Kidney (tissue), 22 donors: ENCODE measurements at places on chromosomes 5 and 9. TPM values are rescaled to one million over a fixed set of nuclear protein-coding genes. Genes with fewer than 3 reads are reported as not detected.

DNA sequence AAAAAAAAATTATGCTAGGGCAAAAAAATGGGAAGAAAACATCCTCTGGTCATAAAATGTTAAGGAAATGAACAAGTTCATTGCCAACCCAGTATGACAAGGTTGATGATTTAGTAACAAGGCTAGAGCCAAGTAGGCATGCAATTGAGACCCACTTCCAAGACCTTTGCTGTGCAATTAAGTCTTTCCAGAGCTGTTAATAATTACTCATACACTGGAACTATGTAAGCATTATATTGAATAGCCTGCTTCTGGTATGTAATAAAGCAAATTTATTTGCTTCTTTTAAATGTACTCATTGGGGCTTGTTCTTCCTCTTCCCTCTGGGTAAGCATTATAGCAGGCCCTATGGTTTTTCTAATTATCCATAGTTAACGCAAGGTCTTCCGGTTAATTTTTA, 32.5 kb upstream of the SNAPC3 start:
- DNase-seq: no peak

GRCh38 chr5:31364881-31365636, 166.8 kb downstream of the DROSHA start:
- no peak for DNase-seq

DNA sequence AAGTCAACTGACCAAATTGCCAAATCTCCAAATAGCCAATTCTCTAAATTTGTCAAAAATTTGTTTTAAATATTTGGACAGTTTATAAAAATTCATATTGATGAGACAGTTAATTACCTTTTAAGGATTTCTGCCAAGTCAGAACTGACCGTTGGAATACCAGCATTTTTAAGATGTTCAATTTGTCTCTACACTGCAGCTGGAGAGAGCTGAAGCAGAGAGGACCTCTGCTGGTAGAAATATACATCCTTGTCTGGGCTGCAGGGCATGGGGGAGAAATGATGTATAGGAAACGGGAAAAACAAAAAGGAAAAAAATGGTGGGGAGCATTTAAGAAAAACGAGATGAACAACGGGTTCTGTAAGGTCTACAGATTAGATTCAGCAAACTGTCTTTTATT, 16.8 kb downstream of the NR6A1 start:
- no peak for DNase-seq

- peak; percentile 4 for DNase-seq
These were observed 46.4 kb upstream of the EXOC3 start for GRCh38 chr5:396531-396961.

Gene SPINK13
- 1.6 TPM for total RNA-seq

Gene BAAT
- total RNA-seq: 0.09 TPM

Gene PCDHA9
- 0.85 TPM for total RNA-seq
